Osteocyte (in vitro differentiated cells): ENCODE measurements at places on chromosomes 6 and 20. TPM values are rescaled to one million over a fixed set of nuclear protein-coding genes. Genes with fewer than 3 reads are reported as not detected.

- no peak for DNase-seq
Measured at GRCh38 chr6:3899061-3899460, 49.9 kb downstream of the FAM50B start.

DNA sequence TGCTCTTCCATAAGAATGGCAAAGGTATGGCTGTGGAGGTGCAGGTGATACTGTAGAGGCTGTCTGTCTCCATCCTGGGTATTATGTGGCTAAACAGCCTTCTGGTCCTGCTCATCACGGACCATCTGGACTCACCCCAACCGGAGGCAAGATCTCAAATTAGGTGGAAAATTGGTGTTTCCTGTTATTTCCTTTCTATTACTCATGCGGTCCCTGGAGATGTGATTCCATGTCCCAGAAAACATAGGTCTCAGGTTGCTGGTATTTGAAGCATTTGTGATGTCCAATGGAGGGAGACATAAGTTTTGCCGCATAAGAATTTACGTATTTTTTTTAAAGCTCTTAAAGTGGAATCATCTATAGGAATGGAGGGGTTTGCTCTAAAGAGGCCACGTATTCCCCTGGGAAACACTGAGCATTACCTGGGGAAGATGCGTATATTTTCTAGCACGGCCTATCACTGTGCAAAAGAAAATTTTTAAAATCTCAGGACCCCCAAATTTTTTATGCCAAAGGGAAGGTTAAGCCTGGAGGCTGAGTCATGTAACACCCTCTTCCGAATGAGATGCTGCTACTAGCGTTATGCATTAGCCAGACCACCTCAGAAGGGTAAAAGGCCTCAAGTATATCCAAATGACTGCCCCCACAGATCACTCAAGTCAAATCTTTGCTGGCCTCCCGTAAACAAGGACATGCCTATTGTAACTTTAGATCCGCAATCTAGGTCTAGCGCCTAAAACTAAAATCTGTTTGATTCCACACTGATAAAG, 22.4 kb upstream of the PBOV1 start:
- DNase-seq, result no peak

DNA sequence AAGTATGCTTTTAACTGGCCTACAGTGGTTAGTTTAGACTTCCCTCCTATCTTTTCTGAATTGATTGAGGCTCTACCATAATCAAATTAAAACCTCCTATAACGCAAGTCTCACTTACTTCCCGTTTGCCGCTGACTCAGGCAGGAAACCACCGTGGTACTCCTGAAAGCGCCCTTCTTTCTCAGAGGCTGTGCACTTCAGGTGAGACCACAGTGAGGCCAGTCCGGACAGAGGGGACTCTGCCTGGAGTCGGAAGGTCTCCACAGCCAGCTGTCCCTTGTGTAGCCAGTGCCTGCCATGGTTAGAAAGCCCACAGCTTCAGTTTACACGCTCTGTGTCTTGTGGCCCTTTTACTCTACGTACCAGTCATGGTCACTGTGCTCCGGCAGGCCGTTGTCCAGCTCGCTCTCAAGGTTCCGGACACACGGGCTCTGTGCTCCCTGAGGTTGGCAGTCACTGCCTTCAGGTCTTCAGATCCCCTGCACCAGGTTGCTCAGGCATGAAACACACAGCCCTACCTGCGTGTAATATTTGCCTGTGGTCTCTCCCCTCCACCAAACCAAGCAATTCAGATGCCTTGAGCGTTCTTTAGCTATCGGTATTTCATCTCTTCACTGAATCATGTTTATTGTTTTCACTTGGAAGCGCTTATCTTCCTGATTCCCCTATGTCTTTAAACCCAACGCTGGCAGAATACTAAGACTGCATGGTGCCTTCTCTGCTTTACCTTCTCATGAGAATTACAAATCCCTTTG, 178.8 kb downstream of the SMOC2 start:
- DNase-seq, result no peak

DNA sequence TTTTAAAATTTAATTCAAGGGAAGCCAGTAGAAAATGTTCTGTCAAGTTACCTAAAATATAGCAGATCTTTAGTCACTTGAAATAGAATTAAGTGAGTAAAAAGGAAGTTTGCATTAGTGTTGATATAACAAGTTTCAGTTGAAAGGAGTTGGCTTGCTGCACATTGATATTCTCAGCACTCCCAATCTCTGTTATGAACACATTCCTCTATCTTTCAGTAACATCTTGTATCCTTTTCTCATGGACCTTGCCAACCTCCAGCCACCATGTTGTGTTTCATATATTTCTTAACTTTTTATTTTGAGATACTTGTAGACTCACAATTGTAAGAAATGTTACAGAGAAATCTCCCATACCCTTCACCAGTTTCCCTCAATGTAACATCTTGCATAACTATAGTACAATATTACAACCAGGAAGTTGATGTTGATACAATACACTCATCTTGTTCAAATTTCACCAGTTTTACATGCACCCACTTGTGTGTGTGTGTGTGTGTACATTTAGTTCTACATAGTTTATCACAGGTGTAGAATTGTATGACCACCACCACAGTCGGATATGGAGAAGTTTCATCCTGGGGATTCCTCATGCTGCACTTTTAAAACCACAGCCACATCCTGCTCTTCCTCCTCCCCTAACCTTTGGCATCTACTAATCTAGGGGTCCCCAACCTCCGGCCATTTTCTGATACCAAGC, 20.2 kb upstream of the PAQR8 start:
- DNase-seq, result no peak

Gene DBNDD2
- 37.4 and 37.7 TPM in 2 replicates for total RNA-seq

DNA sequence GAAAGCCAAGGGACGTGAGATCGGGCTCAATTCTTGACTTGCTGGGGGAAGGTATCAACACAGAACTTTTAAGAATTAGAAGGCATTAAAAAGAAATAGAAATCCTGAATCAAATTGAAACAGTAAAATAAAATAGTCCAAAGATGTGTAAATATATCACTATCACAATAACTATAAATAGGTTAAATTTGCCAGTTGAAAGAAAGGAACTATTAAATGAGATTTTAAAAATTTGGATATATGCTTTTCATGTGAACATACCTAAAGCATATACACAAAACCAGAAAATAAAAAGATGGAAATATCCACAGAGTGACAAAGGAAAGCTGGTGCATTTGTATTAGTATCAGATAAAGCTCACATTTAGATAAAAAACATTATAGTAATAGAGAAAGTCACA, 152.4 kb upstream of the ESR1 start:
- DNase-seq, result no peak

GRCh38 chr6:149897855-149898744, at the start of gene RAET1E:
TSS of gene RAET1E (minus strand) at chr6:149898113. CDS start at chr6:149890901, 7,212 bp downstream.
- peak; percentile 51 for DNase-seq

DNA sequence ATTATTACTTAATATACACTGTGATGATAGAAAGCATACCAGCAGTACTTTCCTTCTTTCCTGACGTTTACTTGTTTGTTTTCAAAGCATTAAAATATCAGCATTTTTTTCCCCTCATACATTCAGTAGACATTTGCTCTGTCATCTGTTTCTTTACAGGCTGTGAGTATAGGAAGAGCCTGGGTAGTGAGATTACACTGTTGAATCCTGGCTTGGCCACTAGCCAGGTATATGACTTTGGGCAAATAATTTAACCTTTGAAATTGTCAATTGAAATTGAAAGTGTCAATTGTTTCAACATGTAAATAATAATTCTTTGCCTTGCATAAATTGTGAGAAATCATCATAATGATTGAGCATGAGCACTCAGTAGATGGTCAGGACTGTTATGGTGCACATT, 336.2 kb downstream of the CDKAL1 start:
- no peak for DNase-seq

- no peak for DNase-seq
Measured at GRCh38 chr6:72245565-72245964, 359.2 kb downstream of the RIMS1 start.

- no peak for DNase-seq
Measured at GRCh38 chr20:59598625-59599310, 5.6 kb upstream of the PHACTR3 start.

DNA sequence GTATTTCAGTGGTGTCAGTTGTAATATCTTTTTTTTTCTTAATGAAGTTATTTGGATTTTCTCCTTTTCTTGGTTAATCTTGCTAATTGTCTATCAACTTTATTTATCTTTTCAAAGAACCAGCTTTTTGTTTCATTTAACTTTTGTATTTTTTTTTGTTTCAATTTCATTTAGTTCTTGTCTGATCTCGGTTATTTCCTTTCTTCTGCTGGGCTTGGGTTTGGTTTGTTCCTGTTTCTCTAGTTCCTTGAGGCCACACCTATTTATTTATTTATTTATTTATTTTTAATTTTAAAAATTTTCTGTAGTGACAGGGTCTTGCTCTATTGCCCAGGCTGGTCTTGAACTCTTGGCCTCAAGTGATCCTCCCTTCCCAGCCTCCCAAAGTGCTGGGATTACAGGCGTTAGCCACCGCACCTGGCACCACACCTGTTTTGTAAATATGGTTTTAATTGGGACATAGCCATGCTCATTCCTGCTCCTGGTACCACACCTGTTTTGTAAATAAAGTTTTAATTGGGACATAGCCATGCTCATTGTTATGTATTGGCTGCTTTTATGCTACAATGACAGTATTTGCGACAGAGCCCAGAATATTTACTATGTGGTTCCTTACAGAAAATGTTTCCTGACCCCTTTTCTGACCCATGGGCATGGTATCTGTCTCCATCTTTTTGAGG, 22.2 kb downstream of the KDM1B start:
- DNase-seq, result no peak

Gene BPI
- 7.7 and 8.5 TPM in 2 replicates for total RNA-seq

DNA sequence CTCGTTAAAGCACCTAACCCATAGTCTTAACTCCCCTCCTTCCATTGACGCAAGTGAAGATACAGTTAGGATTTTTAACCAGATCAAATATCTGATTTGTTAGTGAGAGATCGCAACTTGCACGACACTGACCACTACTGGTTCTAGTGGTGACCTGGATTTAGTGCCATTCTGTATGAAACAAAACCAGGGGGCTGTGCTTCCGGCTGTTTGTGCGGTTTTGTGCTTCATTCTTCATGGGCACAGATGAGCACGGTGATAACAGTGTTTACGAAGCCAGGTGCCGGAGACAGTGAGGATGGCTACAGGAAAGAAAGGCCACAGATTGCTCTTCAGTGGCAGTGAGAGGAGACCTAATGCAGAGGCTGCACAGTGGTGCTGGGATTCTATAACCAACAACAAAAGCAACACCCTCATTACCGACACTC, 75.5 kb downstream of the NOL4L start:
- DNase-seq, result no peak

GRCh38 chr20:25000268-25000801, 7.8 kb upstream of the APMAP start:
- DNase-seq, result no peak

DNA sequence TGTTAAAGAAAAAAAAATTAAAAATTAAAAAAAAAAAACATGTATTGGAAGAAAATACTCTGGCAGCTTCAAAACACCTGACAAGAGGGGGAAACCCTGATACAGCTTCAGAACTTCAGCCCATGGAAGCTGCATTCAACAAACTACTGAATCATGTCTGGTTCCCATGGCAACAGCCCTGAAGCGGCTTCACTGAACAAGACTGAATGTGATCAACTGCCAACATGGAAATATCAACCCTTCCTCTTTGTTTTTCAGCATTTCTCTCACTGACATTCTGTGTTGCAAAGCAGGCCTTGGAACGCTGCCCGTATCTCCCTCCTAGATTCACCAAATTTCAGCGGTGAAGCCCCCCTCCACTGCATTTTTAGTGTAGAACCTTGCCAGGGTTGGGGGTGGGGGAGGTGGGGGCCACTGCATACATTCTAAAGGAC, 91.3 kb upstream of the SHLD1 start:
- DNase-seq, result no peak

- DNase-seq, result no peak
Measured at GRCh38 chr20:34312024-34312460, 8.9 kb upstream of the AHCY start.

DNA sequence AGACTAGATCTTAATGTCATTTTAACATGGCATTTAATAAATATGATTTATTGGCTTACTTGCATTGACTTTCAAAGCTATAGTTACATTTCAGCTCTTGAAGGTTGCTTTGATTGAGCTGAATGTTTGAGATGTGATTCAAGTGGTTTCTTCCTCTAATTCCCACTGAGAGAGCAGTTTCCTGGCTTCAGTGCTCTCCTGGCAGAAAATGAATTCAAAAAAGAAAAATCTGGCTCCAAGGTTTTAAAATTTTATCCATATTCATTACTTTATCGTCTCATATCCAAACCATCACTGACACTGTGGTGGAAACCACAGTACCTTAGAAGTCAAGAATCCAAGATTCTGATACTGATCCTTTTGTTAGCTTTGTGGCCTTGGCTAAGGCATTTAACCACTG, 263.1 kb upstream of the HSF2 start:
- no peak for DNase-seq

Gene ADGRB3
- total RNA-seq, result 8.8 and 8.9 TPM in 2 replicates

Gene FLOT1
- 86.8 and 88.1 TPM in 2 replicates for total RNA-seq

DNA sequence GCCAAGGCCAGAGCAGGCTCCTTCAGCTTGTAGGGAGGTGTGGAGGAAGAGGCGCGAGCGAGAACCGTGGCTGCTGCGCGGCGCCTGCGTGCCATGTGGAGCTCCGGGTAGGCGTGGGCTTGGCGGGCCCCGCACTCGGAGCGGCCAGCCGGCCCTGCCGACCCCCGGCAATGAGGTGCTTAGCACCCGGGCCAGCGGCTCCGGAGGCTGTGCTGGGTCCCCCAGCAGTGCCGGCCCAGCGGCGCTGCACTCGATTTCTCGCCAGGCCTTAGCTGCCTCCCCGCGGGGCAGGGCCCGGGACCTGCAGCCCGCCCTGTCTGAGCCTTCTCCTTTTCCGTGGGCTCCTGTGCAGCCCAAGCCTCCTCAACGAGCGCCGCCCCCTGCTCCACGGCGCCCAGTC, 32.9 kb upstream of the SIRT5 start:
- no peak for DNase-seq

Gene NOTCH4
- 0.83 and 1.5 TPM in 2 replicates for total RNA-seq

Gene SMOC2
- 11.5 and 11.6 TPM in 2 replicates for total RNA-seq

DNA sequence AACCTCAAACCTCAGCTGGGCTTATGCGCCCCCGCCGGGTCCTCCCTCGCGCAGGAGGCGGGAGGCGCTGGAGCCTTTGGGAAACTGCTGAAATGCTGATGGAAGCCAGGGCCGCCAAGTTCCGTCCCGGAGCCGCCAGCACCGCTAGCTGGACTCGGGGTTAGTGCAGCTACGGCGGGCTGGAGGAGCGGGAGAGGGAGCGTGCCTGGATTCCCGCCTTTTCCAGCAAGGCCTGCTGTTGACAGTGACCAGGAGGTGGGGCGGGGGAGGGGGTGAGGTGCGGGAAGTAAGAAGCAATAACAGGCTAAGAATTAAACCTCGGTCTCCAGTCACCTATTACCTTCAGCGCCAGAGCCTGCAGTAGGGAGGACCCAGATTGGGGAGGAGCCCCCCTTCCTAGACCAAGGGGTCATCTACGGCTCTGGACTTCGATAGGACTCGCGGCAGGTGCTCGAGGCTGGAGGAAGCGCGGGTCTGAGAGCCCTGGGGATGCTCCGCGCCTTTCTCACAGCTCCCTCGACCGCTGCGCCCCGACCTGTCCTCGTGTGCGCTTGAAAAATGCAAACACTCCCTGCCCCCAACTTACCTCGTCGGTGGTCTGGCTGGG, 20.5 kb downstream of the COL9A1 start:
- no peak for DNase-seq

- DNase-seq, result no peak
Measured at GRCh38 chr6:168851460-168852375, 401.9 kb downstream of the THBS2 start.

Gene LGSN
- total RNA-seq, result 0.29 TPM in 1 of 2 replicates, not detected in the other

Gene SLC52A3
- not detected in 2 replicates for total RNA-seq

Gene OLIG3
- total RNA-seq, result not detected in 2 replicates

Gene FRMD1
- 0.05 and 0.34 TPM in 2 replicates for total RNA-seq
